CD4-positive, CD25-positive, alpha-beta regulatory T cell (primary cell): ENCODE measurements at places on chromosomes 3 and 15. TPM values are rescaled to one million over a fixed set of nuclear protein-coding genes. Genes with fewer than 3 reads are reported as not detected.

The GOLGA6B gene
- not detected for total RNA-seq

GRCh38 chr15:65363306-65363705 lies 14.5 kb downstream of the IGDCC3 start:
- H3K36me3 ChIP-seq = no peaks in the 10 kb centered on the region
- H3K4me3 ChIP-seq = no peak overlapping the region
- DNase-seq = no peak
- peaks cover 2% of the 10 kb centered on the region for H3K27me3 ChIP-seq

DNA sequence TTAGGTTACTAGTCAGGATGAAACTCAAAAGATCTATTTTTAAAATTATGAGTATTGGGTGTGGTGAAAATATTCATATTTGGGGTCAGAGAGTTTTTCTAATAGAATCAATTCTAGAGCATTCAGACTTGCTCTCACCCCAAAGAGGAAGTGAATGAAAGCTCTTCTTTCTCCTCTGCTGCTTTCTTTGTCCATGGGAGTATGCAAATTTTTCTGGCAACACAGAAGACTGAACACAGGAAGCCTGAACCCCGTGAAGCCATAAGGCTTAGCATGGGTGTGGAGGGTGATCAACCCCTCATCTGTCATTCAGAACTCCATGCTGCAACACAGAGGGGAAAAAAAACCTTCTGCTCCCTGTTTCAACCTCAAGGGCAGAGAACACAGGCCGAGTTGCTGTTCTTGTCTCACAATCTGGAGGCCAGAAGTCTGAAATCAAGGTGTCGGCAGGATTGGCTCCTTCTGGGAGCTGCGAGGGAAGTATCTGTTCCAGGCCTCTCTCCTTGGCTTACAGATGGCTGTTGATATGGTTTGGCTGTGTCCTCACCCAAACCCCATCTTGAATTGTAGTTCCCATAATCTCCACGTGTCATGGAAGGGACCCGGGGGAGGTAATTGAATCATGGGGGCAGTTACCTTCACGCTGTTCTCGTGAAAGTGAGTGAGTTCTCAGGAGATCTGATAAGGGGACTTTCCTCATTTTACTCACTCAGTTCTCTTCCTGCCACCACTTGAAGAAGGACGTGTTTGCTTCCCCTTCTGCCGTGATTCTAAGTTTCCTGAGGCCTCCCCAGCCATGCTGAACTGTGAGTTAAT lies 33.7 kb upstream of the CD47 start:
- H3K36me3 ChIP-seq = no peaks in the 10 kb centered on the region
- peaks cover 62% of the 10 kb centered on the region for H3K4me1 ChIP-seq
- no peaks in the 10 kb centered on the region for H3K27me3 ChIP-seq
- H3K27ac ChIP-seq = peak overlapping the region; percentile 94

- H3K27me3 ChIP-seq = no peaks in the 10 kb centered on the region
- no peak overlapping the region for H3K4me3 ChIP-seq
- DNase-seq = no peak
- H3K27ac ChIP-seq = no peak overlapping the region
- H3K36me3 ChIP-seq = peaks cover 53% of the 10 kb centered on the region
Measured at GRCh38 chr15:82537351-82537908, 2.8 kb downstream of the RPS17 start.

- H3K36me3 ChIP-seq = no peaks in the 10 kb centered on the region
- H3K4me1 ChIP-seq = no peaks in the 10 kb centered on the region
- no peak overlapping the region for H3K27ac ChIP-seq
- H3K27me3 ChIP-seq = no peaks in the 10 kb centered on the region
- no peak for DNase-seq
Measured at GRCh38 chr3:118077332-118077731, 957.3 kb downstream of the IGSF11 start.
